ENCODE measurements at places on chromosomes 5 and 9. TPM values are rescaled to one million over a fixed set of nuclear protein-coding genes. Genes with fewer than 3 reads are reported as not detected.

Gene BTNL8
- total RNA-seq, result 0.35 TPM

Gene TOR1B
- total RNA-seq, result 25.6 TPM

Gene PCDHA1
- 0.35 TPM for total RNA-seq

GRCh38 chr9:135575995-135576631, 14.6 kb downstream of the PAEP start:
- no peak for DNase-seq

DNA sequence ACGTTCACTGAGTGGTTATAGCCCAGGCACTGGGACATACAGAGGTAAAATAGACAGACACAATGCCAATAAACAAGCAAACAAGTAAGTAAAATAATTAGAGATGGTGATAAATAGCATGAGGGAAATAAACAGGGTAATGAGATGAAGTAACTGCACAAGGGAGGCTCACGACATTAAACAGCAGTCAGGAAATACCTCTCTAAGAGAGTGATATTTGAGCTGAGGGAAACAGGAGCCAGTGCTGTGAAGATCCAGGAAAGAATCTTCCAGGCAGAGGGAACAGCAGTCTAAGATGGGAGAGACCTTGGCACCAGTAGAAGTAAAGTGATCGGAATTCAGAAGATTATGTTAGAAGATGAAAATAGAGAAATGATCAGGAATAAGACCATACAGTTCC, 279.4 kb downstream of the HINT1 start:
- no peak for DNase-seq

- DNase-seq, result peak; percentile 70
These were observed 20.5 kb downstream of the ADRA1B start for GRCh38 chr5:159936686-159937329.

DNA sequence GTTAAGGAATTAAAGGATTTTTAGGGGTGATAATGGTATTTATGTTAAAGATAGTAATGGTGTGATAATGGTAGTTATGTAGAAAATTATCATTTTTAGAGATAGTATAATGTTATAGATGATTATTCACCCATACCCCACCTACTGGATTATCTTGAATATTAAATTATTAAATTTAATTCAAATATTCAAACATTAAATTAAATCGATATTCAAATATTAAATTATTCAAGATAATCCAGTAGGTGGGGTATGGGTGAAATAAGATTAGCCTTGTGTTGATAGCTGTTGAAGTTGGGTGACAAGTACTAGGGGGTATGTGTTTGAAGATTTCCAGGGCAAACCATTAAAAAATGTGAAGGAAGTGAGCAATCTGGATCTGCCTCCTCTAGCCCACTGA, 15.6 kb downstream of the FAM219A start:
- DNase-seq, result no peak

- DNase-seq, result no peak
These were observed 801.2 kb downstream of the MAT2B start for GRCh38 chr5:164306662-164307061.

DNA sequence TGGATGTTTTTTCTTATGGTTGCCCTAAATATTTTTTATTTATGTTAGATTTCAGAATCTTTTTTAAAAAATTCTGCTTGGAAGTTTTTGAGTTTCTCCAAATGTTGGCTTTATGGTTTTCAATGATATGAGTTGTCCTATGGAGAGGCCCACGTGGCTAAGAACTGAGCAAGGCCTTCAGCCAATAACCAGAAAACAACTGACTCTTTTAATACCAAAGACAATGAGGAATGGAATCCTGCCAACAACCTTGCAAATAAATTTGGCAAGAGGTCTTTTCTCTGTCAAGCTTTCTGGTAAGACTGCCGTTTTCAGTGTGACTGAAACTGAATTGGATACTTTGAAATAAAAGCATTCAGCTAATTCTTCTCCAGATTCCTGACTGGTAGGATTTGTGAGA, 1740.1 kb upstream of the WWC1 start:
- no peak for DNase-seq

- no peak for DNase-seq
These were observed 84.1 kb downstream of the PPP2R2B start for GRCh38 chr5:146794326-146795029.

GRCh38 chr9:98455256-98456155, 200.1 kb upstream of the TBC1D2 start:
- peak; percentile 67 for DNase-seq

DNA sequence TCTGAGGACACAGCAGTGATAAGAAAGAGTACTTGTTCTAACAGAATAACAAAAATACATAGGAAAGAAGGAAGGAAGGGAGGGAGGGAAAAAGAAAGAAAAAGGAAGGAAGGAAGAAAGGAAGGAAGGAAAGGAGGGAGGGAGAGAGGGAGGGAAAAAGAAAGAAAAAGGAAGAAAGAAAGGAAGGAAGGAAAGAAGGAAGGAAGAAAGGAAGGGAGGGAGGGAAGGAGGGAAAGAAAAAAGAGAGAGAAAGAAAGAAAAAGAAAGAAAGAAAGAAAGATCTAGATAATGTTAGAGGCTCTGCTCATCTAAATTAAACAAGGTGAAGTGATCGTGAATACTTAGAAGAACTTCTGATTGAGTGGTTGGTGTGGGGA, 29.8 kb downstream of the DUSP1 start:
- DNase-seq, result no peak

DNA sequence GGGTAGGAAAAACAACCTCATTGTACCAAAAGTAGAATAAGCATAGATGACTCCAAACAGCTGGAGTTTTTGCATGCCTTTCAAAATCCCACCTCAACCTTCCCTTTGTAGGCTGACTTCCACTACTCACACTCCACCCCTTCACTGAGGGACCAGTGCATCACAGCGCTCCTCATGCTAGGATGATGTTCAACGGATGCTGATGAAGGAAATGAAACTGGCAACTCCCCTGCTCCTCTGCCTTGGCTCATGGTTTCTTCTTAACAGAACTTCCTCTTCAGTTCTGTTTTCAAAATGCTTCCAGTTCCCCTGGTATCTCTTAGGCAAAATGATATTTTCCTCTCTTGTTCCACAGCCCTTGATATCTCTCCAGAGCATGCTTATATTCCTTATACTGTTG, 29.0 kb downstream of the LIFR start:
- no peak for DNase-seq

DNA sequence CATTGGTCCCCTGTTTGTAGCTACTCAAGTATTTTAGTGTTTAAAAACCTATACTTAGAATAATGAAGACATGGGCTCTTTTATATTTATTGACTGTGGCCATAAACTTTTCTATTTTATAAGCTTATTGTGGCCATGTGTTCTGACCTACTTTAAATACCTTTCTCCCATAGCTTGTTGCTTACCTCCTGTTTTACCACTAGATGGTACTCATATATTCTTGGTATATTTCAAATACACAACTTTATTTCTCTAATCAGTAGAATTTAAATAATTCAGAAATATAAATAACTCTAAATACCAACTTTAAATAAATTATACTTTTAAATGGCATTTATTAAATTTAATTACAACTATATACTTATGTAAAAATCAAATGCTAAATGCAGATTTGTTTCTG, 498.0 kb downstream of the PRDM9 start:
- DNase-seq, result peak; percentile 19

DNA sequence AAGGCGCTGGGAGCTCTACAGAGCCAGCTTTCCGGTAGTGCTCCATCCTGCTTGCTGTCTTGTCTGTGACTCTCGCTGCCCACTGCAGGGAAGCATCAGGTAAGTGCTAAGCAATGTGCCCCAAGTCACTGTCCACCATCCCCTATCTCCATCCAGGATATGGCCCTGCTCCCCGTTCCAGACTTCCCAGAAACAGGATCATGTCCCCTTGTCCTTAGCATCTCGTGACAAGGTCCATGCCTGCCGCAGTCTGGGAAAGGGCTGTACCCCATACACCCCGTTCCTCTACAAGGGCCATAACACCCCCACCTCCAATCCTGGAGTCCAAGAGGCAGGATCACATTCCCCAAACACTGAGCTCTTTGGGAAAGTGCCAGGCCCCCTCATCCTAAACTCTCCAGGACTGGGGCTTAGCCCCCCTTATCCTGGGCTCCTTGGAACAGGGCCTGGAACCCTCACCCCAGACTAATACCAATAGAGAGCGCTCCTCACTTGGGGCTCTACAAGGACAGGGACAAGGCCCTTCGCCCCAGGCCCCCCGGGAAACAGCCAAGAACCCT, 566 bp downstream of the RPP25L start:
- DNase-seq, result no peak
